ENCODE measurements at places on chromosomes 2 and 18. TPM values are rescaled to one million over a fixed set of nuclear protein-coding genes. Genes with fewer than 3 reads are reported as not detected.

CXCR2 gene
- 0.09 TPM for polyA plus RNA-seq

MAPK4 gene
- 15.5 TPM for polyA plus RNA-seq

UGT1A8 gene
- not detected for polyA plus RNA-seq

SPDYA gene
- 0.27 TPM for polyA plus RNA-seq

LINC00305 gene
- polyA plus RNA-seq = not detected

HOXD1 gene
- polyA plus RNA-seq = 0.05 TPM

CPO gene
- 0.52 TPM for polyA plus RNA-seq

SPEG gene
- 85.5 TPM for polyA plus RNA-seq

OSBPL1A gene
- polyA plus RNA-seq = 45.9 TPM

IL36G gene
- not detected for polyA plus RNA-seq

CCDC150 gene
- 0.38 TPM for polyA plus RNA-seq

IDH1 gene
- 18.2 TPM for polyA plus RNA-seq

MAL gene
- 14.6 TPM for polyA plus RNA-seq

KDSR gene
- 21.8 TPM for polyA plus RNA-seq

RNF152 gene
- polyA plus RNA-seq = 3.6 TPM

LRP2 gene
- polyA plus RNA-seq = 0.16 TPM

CHRNG gene
- not detected for polyA plus RNA-seq
